Activated CD8-positive, alpha-beta memory T cell treated with anti-CD3 and anti-CD28 coated beads, Interleukin-2, amount 10 ng/mL, durations not matched to agents 7 days and 5 days (primary cell): ENCODE measurements at places on chromosomes 5 and 9.

DNA sequence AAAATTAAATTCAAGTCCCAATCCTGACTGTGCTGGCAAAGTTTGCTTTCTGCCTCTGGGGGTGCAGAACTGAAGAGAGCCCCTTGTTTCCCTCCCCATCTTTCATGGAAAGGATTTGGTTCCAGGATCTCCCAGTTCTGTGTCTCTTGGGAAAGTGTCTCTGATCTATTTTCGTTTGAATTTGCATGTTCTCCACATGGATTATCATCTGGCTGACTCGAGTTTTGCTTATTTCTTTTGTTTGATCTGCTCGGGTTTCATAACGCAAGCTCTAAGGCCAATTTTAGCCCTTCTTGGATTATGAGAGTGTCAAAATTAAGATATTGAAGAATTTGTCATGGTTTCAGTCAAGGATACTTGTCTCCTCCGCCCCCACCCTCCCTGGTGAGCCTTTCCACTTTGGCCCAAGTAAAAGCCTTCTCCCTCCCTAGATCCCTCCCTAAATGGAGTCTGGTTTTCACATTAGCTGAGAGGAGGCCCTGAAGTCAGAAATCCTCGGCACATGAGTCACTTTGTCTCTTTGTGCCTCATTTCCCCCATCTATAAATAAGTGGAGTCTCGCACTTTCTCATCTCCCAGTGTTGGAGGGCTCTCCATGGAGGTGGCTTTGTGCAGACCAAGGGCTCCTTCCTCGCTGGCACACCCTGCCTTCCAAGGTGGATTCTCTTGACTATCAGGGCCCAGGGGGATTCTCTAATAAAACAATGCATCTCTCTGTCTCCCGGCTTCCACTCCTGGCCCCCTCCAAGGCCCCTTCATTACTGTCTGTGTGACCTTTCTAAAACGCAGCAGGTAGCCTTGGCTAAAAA lies 17.3 kb downstream of the ADRB2 start:
- no peak for DNase-seq

GRCh38 chr9:133066181-133066983 lies 4.6 kb downstream of the CEL start:
- DNase-seq = no peak

- no peak for DNase-seq
Measured at GRCh38 chr5:142627383-142628217, 58.3 kb downstream of the FGF1 start.

DNA sequence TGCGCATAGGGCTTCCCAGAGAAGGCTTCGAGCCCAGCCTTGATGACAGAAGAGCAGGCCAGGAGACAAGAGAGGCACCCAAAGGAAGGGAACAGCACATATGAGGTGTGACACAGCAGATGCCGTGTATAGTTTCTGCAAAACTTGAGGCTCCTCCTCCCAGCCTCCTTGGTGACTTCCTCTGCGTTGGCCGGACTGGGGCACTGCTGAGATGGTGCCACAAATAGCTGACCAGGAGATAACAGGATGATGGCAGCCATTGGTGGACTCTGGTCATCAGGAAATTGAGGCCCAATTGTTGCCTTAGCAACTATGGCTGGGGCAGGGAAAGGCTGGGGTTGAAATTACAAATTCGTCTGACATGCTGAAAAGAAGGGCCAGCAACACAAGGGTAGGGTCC lies 4.8 kb upstream of the ZNF79 start:
- no peak for DNase-seq

DNA sequence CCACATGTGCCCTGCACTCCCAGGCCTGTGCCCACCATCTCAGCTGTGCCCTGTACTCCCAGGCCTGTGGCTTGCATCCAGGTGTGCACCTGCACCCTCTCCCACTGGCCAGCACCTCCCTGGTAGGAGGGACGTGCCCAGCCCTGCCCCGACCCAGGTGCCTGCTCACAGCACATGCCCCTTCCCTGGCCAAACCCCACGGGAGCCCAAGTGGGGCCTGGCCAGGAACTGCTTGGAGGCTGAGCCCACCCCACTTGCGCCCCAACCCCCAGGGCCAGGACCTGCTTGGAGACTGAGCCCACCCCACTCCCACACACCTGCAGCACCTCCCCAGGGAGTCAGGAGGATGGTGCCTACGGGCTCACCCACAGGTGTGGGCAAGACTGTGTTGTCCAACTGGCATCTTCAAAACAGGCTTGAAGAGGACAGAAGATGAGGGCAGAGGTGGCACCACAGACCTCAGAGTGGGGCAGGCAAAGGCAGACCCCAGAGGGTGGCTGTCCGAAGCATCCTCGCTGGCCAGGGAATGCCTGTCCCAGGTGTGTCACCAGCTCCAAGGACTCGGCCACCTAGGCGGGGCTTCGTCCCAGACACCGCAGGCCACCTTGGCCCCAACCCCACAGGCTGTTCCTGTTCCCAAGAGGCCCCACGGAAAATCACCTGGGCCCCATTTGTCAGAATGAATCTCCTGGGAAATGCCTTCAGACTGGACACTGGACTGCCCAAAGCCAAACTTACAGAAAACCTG lies 10.8 kb downstream of the ZDHHC11B start:
- DNase-seq = no peak

DNA sequence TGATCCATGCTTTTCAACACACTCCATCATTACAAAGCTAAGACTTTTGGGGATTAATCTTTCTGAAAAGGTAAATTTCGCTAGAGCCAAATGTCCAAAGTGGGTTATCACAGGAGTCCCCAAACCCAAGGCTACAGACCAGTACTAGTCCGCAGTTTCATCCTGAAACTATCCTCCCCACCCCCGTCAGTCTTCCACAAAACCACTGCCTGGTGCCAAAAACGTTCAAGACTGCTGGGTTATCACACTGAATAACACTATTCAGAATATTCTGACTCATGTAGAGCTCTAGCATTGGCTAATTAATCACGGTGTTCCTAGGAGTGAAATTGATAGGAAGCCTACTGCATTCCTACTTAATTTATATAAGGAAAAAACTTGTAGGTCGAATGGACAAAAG lies 24.7 kb downstream of the ERP44 start:
- no peak for DNase-seq

GRCh38 chr9:12554636-12555035 lies 138.5 kb upstream of the TYRP1 start:
- no peak for DNase-seq

GRCh38 chr9:76904661-76905457 lies 1.1 kb downstream of the PRUNE2 start:
- DNase-seq = no peak

DNA sequence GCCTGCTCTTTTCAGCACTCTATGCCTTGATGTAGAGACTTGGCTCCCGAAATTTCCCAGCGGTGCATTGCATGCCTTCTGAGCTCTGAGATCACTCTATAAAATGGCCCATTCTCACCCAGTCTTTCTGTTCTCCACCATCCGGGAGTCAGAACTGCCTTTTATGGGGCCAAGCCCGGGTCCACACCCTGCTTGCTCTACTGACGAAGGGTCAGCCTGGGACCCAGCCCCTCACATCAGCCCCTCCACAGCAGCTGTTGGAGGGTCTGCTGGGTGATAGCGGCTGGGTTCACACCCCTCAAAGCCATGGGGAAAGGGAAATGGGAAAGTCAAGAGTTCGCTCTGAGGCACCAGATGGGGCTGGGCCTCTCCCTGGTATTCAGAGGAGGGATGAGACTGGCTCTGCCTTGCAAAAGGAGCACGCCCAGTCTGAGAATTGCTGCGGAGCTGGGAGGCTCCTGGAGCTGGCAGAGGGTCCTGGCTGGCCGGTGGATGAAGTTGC lies 66.0 kb upstream of the ORM1 start:
- no peak for DNase-seq

DNA sequence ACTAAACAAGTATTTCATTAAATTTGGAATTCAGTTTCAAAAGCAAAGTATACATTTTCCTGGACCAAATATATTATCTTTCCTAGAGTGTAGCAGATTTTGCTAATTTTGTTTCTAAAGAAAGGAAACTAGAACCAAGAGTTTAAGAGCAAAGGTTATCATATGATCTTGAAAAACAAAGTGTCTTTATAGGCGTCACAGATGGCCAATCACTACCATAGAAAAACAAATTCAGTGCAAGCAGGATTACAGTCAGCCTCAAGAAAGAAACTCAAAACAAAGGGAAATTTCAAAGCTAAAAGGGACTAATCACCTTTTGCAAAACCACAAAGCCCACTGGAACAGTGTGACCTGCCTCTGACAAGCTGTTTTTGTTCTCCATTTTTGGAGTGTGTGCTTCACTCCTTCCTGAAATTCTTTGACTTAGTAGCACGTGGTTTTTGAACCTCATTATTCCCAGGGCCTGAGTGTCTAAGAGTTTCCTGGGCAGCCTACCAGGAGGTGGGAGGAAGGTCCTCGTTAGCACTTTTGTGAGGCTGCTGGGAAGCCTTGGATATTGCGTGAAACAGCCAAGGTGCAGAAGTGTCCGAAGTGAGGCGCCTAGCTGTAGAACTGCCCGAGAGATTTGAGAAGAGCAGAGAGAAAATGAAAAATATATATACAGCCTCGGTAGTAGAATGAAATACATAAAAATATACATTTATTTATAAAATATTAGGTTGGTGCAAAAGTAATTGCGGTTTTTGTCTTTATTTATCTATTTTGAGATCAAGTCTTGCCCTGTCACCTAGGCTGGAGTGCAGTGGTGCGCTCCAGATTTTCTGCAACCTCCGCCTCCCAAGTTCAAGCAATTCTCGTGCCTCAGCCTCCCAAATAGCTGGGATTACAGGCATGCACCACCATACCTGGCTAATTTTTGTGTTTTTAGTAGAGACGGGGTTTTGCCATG lies 246.1 kb downstream of the MARCHF11 start:
- DNase-seq = no peak

DNA sequence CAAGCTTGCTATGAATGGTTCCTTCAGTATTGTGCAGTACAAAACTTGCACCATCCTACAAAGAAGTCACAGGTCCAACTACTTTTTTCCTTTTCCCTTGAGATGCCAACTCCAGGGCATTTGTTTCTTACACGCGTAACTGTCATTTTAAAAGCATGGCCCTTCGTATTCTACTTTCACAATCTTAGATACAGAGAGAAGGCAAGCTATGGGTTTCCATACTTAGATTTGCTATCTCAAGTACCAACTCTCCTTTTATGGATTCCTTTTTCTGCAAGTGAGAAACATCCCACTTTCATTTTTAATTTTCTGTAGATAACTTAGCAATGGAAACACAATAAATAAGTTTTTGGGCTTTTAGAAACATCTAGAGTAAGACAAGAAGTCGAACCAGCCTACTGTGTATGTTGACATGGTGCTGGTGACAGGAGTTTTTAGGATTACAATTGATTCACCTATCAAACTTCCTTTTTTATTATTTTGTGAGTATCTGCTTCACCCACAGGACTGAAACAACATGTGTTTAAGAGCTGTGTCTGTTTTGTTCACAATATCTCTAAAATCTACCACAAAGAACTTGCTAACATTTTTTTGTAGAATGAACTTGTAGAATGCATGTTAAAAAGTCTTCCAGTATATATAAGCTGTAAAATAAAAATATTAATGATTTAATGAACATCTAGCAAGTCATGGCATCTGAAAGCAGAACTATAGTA lies 124.1 kb downstream of the FAM174A start:
- DNase-seq = no peak

DNA sequence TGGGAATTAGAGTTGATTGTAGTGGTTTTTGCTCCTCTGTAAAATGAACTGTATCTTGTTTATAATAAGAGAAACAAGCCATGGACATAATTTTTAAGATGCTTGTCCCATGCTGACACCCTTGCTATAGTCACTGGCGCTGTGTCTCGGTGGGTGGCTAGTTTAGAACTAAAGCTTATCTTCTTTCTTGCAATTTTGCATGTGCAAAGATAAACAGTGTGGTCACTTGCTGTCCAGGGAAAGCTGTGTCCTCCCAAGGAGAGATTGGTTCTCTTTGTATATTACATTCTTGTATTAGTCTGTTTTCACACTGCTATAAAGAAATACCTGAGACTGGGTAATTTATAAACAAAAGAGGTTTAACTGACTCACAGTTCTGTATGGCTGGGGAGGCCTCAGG lies 143.8 kb downstream of the MELK start:
- no peak for DNase-seq

GRCh38 chr5:98296426-98296825 lies 477.0 kb upstream of the RGMB start:
- no peak for DNase-seq

DNA sequence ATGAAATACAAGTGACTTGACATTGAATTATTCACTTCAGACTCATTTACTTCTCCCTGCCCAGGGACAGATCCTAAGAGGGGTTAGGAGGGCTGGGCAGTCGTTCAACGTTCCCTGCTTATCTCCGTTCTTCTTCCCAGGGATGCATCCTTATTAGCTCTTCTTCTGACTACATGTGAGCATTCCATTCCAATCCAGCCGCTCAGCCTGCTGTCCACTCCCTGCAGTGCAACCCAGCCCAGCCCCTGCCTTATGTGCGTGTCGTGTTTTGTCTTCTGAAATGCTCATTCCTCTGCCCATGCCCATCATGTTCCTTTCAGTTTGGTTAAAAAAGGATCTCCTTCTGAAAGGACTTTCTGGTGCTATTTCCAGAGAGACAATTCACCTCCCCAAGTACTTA lies 64.7 kb upstream of the PALM2AKAP2 start:
- no peak for DNase-seq

GRCh38 chr5:144436007-144436406 lies 265.3 kb downstream of the KCTD16 start:
- DNase-seq = no peak

- peak; percentile 80 for DNase-seq
Measured at GRCh38 chr9:127927201-127927987, 3.2 kb downstream of the PIP5KL1 start.

GRCh38 chr5:132825033-132825833 lies 5.2 kb downstream of the SHROOM1 start:
- no peak for DNase-seq

GRCh38 chr5:67028371-67028770 lies 168.2 kb downstream of the CD180 start:
- DNase-seq = no peak

- no peak for DNase-seq
Measured at GRCh38 chr5:34657988-34658387, 1.9 kb downstream of the RAI14 start.

- no peak for DNase-seq
Measured at GRCh38 chr9:76701441-76702039, 62.7 kb upstream of the PCA3 start.

DNA sequence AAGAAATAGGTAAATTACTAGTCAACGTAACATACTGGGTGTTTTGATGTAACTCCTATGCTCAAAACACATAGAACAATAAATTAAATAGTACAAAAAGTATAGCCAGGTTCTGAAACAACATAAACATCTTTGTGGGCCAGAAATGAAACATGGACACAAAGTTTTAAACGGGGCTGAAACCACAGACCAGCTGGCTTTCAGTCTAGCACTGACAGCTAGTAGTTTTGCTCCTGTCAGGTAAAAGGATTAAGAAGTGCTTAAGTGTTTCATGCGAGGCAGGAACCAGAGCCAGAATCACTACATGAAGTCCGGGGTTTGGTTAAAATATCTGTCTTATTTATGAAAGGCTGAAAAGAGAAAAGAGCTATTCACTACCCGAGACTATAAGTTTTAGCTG lies 19.5 kb downstream of the DCAF10 start:
- DNase-seq = no peak

DNA sequence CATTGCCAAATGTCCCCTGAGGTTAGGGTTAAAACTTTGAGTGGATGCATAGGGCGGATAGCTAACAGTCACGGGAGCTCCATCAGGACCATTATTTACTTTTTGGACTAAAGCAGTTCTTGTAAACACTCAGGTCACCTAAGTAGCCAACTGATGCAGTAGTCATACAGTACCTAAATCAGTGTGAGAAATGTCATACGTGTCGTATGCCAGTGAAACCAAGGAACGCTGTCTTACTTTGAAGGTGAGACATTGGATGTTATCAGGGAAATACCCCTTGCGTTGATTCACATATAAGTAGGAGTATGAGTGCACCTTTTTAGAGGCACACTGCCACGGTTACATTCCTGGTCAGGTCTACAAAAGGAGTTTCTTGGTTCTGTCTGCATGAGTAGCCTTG lies 101.9 kb downstream of the LNPEP start:
- no peak for DNase-seq
